ENCODE measurements at places on chromosomes 16 and 17. TPM values are rescaled to one million over a fixed set of nuclear protein-coding genes. Genes with fewer than 3 reads are reported as not detected.

- no peak for DNase-seq
Measured at GRCh38 chr16:69131167-69131838, 1.1 kb downstream of the CHTF8 start.

NTN3 gene
- 0.45 TPM for total RNA-seq

CX3CL1 gene
- 0.33 TPM for total RNA-seq

DNA sequence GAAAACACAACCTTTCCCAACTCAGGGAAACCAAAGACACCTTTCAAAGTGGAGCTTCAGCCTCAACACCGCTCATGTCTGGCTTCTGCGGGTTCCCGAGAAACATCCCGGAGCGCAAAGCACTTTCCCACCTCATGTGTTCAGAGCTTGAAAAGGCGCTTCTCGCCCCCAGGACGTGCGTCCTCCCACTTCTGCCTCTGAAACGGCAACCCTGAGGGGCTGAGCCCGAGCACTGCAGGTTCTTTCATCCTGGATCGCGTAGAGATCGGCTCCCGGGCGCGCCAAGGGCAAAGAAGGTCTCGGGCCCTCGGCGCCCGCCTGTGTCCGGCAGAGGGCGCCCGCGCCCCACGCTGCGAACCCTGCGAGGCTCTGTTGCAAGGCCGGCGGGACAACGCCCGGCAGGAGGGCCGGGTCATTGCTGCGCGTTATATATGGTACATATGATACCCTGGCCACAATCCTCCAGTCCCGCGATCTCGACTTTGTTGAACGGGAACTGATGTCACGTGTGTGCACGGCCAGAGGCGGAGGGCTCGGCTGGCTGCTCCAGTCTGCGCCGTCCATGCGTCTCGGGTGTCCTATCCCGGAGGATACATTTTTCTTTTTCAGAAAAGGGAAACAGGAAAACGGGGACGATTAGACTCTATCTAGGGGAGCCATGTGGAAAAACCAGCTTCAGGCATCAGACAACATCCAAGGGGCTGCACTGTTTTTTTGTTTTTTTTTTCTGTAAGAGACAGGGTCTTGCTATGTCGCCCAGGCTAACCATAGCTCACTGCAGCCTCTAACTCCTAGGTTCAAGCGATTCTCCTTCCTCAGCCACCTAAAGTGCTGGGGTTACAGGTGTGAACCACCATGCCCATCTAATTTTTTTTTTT, 19.1 kb downstream of the COQ7 start:
- DNase-seq, result peak; percentile 87

GRCh38 chr16:2515180-2515851, 1.6 kb downstream of the ATP6V0C start:
- DNase-seq, result no peak

DNA sequence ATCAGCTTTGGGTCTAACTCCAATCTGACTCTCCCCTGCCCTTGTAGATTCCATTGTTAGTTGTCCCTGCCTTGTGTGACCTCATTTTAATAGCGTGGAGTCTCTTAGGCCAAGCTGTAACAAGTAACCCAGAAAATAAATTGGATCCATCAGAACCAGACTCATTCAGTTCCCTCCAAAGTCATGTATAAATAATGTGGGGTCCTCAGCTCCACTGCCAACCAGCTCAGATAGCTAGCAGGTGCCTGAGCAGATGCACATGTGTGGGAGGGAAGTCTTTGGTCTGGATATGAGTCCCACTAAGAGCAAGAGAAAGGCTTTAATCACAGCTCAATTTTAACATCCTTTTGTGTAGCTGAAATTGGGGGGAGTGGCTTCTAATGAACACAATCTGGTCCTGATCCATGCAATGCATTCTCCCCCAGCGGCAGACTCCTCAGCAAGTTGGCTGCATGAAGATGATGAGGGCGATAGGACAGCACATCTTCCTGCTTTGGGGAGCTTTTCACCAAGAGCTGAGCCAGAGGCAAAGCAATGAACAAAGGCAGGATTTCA, 151.6 kb downstream of the ABCC12 start:
- DNase-seq, result no peak

DNA sequence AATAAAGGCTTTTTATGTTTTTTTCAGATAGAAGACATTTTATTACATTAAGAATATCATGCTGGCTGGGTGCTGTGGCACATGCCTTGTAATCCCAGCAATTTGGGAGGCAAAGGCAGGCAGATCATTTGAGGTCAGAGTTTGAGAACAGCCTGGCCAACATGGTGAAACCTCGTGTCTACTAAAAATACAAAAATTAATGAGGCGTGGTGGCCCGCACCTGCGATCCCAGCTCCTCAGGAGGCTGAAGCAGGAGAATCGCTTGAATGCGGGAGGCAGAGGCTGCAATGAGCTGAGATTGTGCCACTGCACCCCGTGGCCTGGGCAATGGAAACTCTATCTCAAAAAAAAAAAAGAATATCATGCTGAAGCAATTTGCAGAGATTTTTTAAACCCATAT, 29.1 kb upstream of the HAPSTR1 start:
- no peak for DNase-seq

DNA sequence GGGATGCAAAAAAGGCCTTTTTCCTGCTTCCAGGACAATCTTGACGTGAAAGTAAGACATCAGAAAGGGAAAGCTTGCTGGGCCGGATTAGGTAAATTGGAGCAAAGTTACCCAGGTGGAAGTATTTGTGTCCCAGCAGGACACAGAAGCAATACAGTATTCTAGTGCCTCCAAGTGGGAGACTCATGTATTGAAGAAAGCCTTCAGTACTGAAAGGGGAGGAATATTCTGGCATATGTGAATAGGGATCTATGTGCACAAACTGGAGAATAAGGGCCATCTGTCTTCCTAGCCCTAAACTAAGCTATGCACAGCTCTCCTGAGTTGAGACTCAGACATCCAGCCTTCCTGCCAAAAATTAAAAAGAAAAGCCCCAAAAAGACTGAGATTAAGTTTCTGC, 327.3 kb upstream of the CDH8 start:
- no peak for DNase-seq

GRCh38 chr16:22357635-22357971, 16.8 kb downstream of the CDR2 start:
- DNase-seq, result no peak

MYH2 gene
- not detected for total RNA-seq

RASD1 gene
- total RNA-seq, result not detected

GRCh38 chr17:75698659-75699058, 22.6 kb upstream of the ITGB4 start:
- no peak for DNase-seq

CDK5R1 gene
- 1.4 TPM for total RNA-seq

- no peak for DNase-seq
Measured at GRCh38 chr17:83086907-83087787, 7.7 kb downstream of the METRNL start.

NPIPA3 gene
- total RNA-seq, result 0.54 TPM

DNA sequence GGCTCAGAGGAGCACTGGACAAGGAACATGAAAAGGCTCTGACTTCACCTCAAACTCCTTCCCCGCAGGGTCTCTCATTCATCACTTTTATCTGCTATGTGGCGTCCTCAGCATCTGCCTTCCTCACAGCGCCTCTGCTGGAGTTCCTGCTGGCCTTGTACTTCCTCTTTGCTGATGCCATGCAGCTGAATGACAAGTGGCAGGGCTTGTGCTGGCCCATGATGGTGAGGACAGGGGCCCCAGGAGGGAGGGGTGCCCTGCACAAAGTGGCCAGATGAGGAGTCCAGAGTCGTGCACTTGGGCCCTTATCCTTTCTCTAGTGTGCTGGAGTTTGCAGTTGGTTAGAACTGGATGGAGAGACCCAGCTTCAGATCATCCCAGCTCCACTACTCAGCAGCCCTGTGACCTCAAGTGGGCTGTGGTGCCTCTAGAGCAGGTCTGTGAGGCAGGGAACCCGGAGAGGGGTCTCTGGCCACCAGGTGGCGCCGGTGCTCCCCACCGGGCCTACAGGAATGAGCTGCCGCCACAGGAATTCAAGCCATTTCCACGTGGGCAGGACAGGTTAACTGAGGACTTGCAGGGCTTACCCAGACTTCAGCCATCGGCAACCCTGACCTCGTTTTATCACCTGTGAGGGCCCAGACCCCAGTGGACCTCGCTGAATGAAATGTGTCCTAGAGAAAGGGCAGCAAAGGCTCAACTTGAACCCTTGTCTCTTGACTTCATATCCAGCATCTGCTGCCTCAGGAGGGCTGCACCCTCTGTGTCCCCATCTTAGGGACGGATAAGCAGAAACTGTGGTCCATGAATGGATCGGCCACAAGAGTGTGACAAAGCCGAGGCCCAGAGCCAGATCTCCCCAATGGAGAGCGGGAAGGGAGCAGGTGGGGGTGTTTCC, 4.0 kb downstream of the CMTM3 start:
- peak; percentile 89 for DNase-seq

GRCh38 chr17:73863761-73864535, 219.7 kb upstream of the SDK2 start:
- no peak for DNase-seq

CDR2L gene
- 11.8 TPM for total RNA-seq

DNA sequence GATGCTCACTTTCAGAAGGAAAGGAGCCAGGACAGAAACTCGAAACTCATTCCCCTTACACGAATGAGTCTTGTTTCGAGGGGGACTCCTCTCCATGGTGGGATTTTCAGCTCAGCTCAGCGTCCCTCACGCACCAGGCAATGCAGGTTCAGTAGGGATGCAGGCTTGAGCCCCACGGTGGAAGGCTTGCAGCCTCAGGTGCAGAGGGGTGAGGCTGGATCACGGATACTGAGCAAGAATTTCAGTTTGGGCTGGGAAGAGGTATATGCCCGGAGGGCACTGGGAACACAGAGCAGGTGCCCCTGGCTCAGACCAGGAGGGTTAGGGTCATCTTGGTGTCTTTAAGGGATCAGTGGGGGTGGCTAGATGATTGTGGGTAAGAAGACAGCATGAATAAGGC, 344.9 kb upstream of the TNRC6C start:
- DNase-seq, result no peak

- no peak for DNase-seq
Measured at GRCh38 chr16:90041896-90042473, 22.7 kb upstream of the DBNDD1 start.

- no peak for DNase-seq
Measured at GRCh38 chr16:77868478-77868877, 80.1 kb downstream of the VAT1L start.

- DNase-seq, result no peak
Measured at GRCh38 chr17:29591737-29592608, 959 bp upstream of the ANKRD13B start.

DNA sequence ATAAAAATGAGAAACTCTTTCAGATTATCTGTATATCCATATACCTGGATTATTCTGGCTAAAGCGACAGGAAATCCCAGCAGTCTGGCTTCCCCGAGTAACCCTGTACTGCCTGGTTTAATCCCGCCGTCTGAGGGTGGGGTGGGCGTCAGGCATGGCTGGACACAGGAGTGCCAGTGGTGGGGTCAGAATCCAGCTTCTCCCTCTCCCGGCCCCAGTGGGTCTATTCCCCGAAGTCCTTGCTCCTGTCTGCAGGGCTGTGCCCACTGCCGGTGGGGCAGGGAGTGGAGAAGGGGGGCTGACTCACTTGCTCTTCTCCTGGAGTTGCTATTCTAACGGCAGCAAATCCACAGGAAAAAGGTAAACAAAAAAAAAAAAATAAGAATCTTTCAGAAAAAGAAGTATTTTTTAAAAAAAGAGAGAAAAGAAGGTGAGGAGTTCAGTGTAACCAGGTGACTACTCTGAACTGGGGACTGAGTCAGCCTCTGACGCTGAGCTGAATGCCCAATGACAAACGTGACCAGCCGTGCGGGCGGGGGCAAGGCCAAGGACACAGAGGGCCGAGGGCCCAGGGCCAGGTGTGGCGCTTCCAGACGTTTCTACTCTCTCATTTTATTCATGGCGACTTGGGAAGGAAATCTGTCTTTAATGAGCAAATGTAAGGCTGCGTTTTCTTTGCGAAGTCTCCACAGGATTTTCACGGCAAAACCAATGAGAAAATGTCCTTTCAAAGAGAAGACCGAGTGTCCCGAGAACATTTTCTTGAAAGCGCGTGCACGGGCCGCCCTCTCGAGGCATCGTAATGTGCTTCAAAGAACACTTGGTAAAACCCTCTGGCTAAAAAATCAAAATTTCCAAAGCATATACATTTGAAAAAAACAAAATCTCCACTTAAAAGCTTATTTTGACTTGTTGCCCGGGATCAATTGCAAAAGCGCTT, 20.2 kb downstream of the FOXF1 start:
- no peak for DNase-seq

TSPOAP1 gene
- 1.1 TPM for total RNA-seq

Data from fibroblast of the aortic adventitia (primary cell).